ENCODE measurements at places on chromosomes 12 and 14.
A peak's percentile ranks its signal among the peaks of the same experiment; 100 is the strongest.

GRCh38 chr12:38809832-38810231, 95.6 kb downstream of the CPNE8 start:
- DNase-seq, result no peak

- no peak for DNase-seq
These were observed 4.6 kb downstream of the ZC3H10 start for GRCh38 chr12:56122637-56123036.

- no peak for DNase-seq
These were observed 12.1 kb upstream of the LRTM2 start for GRCh38 chr12:1808036-1808797.

DNA sequence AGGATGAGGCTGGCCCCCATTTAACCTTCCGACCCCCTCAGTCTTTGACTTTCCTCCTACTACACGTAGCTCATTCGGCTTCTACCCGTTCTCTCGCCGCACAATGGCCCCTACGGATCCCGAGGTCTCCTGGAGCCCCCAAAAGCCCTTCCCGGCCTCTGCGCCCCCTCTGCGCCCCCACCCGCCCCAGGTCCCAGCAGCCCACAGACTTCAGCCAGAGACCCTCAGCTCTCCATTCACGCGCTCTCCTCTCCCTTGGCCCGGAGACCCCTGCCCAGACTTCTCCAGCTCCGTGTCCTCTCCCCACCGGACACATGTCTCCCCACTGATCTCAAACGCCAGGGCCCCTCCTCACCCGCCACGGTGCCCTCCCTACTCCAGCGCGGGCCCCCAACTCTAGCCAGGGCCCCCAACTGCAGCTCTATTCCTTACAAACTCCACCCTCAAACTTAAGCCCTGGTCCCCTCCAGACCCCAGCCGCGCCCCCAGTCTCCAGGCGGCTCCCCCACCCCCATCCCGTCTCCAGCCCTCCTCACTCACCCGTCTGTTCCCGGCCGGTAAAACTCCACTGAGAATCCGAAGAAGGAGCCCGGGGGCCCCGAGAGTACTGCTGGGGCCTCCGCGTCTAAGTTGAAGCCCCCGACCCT, 502 bp downstream of the ITGA5 start:
- DNase-seq, result no peak

DNA sequence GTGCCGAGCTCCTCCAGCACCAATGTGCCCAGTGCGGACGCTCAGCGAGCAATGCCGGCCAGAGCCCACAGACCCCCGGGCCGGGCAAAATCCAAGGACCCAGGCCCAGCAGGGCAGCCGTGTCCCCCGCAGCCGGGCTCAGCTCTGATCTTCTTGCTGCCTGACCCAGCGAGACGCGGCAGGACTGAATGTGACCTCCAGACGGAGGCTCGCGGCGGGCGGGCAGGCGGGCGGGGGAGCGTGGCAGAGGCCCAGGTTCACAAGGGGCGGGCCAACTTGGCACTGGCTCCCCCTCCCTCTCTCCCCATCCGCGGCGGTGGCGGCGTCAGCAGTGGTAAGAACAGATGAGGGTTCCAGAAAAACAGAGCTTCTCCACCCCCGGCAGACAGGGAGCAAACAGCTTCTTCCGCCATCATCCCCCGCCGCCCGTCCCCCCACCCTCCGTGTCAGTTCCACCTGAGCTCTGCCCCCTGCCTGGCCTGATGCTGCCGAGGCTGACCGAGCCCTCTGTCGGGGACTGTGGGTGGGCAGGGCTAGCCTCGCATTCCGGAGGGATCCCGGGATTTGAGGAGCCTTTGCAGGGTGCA, 94.3 kb downstream of the RFLNA start:
- DNase-seq, result peak; percentile 77

DNA sequence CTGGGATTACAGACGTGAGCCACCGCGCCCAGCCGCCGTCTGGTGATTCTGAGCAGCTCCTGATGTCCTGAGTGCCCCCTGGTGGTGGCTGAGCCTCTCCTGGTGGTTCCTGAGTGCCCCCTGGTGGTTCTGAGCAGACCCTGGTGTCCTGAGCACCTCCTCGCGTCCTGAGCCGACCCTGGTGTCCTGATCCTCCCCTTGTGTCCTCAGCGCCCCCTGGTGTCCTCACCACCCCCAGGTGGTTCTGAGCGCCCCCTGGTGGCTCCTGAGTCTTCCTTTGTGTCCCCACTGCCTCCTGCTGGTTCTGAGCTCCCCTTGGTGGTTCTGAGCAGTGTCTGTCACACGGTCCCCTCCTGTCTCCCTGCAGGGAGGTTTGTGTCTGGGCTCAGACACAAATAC, 1304.9 kb downstream of the TMEM121 start:
- DNase-seq, result peak; percentile 44

- no peak for DNase-seq
These were observed 30.0 kb upstream of the OR4E1 start for GRCh38 chr14:21703357-21704326.

- no peak for DNase-seq
These were observed 64.1 kb downstream of the TMEM132D start for GRCh38 chr12:129839679-129840078.

DNA sequence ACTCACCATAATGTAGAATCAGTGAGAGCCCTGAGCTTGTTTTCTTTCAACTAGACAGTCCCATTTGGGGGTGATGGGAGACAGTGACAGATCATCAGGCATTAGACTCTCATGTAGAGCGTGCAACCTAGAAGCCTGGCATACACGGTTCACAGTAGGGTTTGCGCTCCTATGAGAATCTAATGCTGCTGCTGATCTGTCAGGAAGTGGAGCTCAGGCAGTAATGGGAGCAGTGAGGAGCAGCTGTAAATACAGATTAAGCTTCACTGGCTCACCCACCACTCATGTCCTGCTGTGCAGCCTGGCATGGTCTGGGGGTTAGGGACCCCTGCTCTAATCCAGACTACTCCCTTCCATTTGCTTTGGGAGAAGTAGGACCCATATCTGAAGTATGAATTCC, 55.6 kb downstream of the FNTB start:
- DNase-seq, result no peak

GRCh38 chr12:88393017-88393767, 187.1 kb downstream of the KITLG start:
- no peak for DNase-seq

- DNase-seq, result peak; percentile 66
These were observed 86.8 kb downstream of the FGD4 start for GRCh38 chr12:32486158-32486557.

- no peak for DNase-seq
These were observed 203.6 kb upstream of the SOX5 start for GRCh38 chr12:24153079-24153478.

- DNase-seq, result no peak
These were observed 454.4 kb downstream of the FUT8 start for GRCh38 chr14:65866886-65867285.

GRCh38 chr12:59398164-59398563, 197.7 kb upstream of the SLC16A7 start:
- DNase-seq, result no peak

DNA sequence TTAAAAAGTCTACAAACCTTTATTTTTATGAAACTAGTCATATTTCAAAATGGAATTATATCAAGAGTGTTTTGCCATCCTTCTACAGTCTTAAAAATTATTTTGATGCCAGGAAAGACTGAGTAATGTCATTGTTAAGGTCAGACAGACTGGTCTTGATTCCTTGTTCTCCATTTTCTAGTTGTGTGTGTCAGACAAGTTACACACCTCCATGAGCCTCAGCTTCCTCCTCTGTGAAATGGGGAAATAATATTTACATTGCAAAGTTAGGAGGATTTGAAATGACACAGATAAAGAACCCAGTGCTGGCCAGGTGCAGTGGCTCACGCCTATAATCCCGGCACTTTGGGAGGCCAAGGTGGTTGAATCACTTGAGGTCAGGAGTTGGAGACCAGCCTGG, 47.4 kb upstream of the ELK3 start:
- DNase-seq, result no peak

DNA sequence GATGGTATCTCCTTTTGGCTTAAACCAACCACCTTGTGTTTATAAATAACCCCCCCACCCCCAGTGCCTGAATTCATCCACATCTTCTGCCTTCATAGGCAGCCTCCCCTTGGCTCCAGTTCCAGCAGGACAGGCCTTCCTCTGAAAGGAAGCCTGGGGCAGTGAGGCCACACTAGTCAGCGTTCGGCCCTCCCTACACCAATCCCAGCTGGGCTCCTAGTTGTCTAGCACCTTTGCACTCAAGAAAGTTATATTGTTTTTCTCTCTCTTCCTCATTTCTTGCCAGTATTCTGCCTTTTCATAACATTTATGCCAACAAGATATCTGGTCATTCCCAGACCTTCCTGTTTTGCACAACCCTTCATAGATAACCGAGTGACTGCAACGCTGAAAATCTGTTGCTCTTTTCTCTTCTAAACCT, 73.1 kb upstream of the ACTN1 start:
- no peak for DNase-seq

DNA sequence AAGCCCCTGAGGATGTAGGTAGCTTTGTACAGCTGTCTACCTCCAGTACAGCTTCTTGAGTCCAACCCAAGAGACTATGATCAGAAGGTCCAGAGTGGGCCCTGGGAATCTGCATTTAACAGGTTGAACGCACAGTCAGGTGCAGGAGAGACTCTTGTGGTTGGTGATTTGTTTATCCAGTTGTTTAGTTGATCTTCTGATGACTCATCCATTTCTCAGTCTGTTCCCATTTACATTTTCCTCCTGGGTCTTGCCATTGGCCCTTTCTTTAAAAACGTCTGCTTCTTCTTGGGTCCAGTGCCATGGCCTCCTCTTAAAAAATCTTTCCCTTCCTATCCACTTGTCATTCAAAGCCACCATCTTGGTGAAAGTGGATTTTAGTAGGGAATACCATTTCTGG, 734.2 kb downstream of the MED13L start:
- no peak for DNase-seq

GRCh38 chr14:78154827-78155226, 15.3 kb upstream of the NRXN3 start:
- no peak for DNase-seq

- DNase-seq, result no peak
These were observed 25.2 kb downstream of the HAL start for GRCh38 chr12:95970905-95971304.

DNA sequence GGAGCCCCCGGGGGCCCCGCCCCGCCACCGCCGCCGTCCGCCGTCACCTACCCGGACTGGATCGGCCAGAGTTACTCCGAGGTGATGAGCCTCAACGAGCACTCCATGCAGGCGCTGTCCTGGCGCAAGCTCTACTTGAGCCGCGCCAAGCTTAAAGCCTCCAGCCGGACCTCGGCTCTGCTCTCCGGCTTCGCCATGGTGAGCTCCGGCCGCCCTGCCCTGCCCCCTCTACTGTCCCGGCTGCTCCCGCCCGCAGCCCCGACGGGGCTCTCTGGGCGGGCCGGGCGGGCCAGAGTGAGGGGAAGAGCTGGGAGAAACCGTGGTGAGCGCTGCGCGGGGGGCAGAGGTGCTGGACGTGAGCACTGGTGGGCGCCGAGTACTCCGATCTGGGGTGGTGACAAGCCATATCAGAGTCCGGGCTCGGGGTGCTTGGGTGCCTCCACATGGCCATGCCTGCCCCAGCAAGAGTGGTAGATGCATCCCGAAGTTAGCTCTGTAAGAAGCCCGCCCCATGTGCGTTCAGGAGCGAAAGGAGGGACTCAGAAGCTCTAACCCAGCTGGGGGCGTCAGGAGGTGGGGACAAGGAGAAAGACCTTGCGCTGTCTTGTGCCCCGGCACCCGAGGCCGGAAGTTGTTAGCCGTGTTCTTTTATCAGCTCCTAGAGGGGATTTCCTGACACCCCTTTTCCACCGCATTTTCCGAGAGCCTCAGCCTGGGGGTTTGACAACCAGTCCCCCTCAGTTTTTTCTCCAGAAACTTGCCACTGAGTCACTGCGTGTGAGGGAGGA, 717 bp downstream of the ORAI1 start:
- no peak for DNase-seq

GRCh38 chr12:51910168-51910567, 2.9 kb downstream of the ACVRL1 start:
- no peak for DNase-seq

GRCh38 chr12:109943811-109944210, 43.7 kb downstream of the TCHP start:
- no peak for DNase-seq

GRCh38 chr14:81400202-81400678, at the start of gene STON2:
STON2 (minus strand) TSS chr14:81400324; CDS start chr14:81398382, 1,942 bp downstream.
- DNase-seq, result peak; percentile 79

- DNase-seq, result no peak
These were observed 492 bp upstream of the BTBD6 start for GRCh38 chr14:105247715-105248367.

DNA sequence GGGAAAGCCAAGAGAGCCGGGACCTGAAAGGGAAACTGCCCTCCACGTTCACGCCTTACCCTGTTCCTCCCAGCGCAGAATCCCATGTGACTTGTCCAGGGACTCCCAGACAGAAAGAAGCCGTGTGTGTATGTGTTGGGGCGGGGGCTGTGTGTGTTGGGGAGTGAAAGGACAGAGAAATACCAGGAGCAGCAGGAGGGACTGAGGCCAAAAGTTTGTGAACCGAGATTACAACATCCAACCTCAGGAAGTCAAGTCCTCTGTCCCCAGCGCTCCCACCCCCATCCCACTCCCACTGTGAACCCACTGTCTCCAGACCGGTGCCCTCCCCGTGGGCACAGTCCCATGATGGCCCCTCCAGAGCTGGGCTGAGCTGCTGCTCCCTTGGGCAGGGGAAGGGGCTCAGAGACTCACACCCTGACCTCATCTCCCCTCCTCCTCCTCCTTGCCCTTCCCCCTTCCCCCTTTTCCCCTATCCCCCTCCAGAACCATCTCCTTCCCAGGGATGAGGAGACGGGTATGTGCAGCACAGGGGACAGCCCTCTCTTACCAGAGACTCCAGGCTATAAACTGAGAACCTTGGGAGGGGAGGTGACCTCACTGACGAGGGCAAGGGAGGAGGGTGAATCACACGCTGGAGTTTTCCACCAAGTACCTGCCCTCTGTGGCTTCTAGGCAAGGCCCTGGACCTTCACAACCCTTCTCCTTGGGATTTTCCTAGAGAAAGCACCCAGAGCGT, at the start of gene SLC6A12:
Gene SLC6A12 (minus strand): TSS at position 155 of the 739 bp plus-strand sequence. CDS start 4,171 bp downstream, outside the sequence.
- peak; percentile 71 for DNase-seq

DNA sequence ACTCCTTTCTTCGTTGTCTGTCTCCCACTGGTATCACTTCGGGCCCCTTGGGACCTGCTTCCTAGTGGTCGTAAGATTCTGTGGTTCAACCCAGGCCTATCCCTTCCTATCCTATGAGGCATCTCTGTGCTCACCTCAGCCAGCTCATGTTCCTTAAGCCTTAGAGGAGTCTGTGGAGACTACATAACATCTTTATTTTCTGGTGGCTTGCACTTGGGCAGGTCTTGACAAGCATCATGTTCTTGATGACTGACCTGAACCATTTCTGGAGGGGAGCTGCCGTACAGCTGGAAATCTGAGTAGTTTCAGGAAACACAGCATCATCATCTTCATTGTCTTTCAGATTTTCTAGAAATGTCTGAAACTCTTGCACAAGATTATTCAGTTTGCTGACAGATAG, 69.3 kb downstream of the PPFIBP1 start:
- no peak for DNase-seq

DNA sequence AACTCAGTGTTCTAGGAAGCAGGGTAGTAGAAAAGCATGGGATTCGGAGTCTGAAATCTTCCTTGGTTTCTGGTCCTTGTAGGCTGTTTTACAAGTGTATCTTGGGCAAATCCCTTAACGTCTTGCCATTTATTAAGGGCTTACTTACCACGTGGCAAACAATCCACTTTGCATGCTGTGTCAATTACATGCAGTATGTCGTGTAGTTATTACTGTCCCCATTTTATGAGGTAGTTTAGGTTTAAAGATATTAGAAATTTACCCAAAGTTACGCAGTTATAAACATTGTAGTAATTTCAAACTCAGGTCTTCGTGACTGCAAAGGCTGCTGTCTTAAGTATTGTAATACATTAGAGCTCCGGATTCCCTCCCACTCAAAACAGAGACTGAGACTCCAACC, 1.5 kb upstream of the NOVA1 start:
- DNase-seq, result no peak
